ENCODE measurements at places on chromosomes 11 and 22. TPM values are rescaled to one million over a fixed set of nuclear protein-coding genes. Genes with fewer than 3 reads are reported as not detected.

DNA sequence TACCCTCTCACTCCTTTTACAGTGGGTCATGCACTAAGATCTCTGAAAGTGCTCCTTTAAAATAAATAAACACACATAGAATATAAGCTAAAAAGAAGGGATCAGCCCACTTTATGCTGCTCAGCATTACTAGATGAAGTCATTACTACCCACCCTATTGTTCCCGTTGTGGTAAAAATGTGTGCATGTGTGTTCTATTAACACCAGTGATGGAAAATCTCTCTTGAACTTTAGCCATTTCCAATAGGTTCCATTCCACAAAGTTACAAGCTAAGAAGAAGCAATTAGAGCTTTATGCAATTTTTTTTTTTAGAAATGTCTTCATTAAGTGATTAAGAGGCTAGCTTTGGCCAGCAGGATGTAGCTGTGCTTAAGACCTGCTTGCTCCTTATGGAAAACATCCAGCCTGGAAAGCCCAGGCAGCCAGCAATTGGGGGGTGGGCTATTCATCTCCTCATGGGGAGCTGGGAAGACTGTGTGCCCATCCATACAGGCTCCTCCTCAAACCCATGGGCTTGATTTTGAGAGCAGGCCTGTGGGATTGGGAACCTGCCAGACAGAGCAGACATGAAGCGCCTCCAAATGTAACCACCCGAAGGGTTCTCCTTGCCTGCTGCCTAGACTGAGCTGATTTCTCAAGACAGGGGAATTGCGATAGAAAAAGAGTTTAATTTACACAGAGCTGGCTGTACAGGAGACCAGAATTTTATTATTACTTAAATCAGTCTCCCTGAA is 92.9 kb upstream of the PARVA start:
- peak; percentile 79 for DNase-seq

Gene LARGE2
- not detected for total RNA-seq

Gene B4GALNT4
- total RNA-seq, result not detected

DNA sequence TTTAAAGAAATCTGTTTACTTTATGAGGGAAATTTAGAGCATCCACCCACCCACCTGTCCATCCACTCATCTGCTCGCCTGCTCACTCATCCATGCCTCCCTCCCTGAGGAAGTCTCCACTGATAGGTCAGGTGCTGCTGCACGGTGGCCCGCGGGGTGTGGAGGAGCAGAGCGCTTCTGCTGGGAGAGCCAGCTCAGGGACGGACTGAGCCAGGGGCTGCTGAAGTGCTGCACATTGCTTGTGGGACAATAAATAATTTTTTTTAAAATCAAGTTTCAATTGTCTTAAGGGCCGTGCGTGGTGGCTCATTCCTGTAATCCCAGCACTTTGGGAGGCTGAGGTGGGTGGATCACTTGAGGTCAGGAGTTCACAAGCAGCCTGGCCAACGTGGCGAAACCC is 148.9 kb downstream of the TBC1D22A start:
- no peak for DNase-seq

DNA sequence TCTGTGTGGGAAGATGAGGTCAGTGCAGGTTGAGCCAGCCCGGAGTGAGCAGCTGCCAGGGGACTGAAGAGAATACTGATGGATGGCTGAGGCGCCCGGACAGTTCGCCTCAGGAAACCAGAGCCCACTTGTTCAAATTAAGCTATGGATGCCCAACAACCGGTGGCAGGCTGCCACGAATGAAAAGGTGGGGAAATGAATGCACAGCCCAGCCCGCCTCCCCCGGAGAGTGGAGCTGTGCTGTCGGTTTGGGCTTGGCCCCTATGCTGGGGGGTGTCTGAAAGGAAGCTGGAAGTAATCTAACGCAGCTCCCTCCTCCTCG is 21.9 kb downstream of the HSPA8 start:
- DNase-seq, result no peak

GRCh38 chr11:11044137-11044855 is 186.4 kb upstream of the ZBED5 start:
- no peak for DNase-seq

Gene PIH1D2
- 6.4 TPM for total RNA-seq

GRCh38 chr11:73206801-73207200 is 11.3 kb upstream of the P2RY2 start:
- DNase-seq, result no peak

DNA sequence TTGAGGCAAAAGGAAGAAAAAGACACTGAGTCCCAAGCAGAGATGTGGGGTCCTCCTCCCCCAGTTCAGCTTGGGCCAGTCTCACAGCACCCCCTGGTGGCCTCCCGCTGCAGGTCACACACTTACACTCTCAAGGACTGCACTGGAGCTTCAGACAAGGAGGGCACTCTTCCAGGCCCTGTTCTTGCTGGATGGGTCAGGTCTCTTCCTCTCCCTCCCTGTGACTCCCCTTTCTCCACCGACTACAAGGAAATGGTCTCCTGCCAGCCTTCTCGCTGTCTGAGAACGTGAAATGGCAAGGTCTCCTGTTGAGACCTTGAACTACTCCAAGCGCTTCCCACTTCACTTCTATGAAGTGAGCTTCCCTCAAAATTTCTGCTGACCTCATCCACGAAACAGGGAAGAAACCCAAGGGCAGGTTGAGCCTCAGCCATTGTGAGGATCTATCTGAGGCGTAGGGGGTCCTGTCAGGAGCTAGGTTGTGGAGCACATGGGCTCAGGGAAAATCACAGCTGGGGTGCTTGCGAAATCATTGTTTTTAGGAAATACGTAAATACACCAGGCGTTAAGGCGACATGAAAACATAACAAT is 11.2 kb upstream of the IGLL1 start:
- peak; percentile 33 for DNase-seq

GRCh38 chr11:120289426-120289825 is 35.7 kb upstream of the TLCD5 start:
- no peak for DNase-seq

DNA sequence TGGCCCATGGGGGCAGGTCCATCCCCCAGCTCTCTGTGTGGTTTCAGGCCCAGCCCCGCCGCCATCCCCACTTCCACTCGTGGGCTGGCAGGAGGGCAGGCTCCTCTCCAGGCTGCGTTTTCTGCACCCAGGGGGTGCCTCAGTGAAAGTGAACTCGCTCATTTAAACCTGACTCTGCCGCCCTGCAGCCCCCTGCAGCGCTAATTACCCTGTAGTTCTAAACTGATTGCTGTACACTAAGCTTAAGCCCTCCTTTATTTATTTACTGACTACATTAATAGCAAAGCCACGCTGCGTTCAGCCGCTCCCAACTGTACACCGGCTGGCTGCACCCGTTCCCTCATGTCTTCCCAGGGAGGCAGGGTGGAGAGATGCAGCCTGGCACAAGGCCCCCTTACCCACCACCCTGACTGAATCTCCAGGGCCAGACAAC is 36.6 kb upstream of the NNMT start:
- DNase-seq, result no peak

DNA sequence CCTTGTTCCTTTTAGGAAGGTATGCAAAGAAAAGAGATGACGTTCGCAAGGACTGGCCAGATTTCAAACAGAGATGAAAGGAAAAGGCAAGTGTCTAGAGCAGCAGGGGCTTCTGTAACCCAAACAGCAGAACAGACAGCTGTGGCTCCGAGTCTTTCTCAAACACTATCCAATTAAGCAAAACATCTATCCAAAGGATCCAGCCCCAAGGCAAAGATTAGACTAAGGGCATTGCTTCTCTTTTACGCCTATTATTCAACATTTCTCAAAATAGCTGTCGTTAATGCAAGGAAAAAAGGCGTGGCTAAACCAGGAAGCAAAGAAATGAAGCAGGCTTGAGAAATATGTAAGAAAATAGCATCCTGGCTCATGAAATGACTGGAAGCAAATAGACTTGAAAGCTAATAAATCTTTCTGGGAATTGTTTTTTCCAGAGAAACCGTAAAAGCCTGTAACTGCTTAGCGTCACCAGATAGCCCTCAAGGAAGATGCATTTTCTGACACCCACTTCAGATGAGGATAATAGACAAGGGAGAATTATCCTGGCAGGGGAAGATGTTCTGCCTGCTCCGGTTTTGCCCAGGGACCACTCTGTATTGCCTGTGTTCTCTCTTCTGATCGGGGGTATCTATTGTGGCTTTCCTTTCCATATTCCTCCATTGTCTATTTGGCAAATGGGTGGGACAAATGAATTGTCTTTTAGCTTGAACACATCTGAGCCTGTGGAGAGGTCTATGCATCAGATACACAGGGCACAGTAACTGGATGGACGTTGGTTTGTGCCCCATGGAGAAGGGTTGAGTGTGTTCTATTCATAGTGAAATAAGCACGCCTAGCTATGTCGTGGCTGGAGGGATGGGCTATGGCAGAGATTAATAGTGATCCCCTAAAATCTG is 20.2 kb downstream of the C11orf96 start:
- DNase-seq, result no peak

Gene AMBRA1
- 10.3 TPM for total RNA-seq

DNA sequence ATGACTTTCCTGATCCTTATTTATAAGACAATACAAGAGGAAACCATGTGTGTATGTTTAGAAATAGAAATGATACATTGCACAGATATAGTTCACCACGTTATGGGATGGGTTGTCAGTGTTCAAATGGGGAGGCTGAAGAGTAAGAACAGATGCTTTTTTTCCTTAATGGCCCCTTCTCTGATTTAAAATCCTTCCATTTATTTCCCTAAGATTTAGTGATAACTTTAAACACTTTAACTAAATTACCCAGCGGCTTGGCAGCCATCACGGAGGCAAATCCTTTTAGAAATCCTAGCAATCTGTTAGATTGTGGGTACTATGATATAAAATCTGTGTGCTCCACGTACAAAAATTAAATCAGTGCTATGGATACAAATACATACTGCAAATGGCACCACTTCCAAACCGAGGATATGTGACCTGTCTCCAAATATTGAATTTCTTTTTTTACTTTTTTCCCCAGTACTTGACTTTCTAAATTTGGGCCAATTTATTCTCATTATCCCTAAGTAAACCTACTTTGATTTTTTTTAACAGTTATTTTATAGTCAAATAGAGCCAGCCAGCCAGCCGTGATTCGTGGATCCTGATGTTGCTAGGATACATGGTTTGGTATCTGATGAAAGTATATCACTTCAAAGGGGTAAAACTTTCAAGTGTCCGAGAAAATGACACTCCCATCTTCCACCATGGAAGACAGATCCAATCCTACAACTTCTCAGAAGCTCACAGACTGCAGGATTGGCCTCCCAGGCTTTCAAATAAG is 46.1 kb downstream of the BDNF start:
- DNase-seq, result no peak

GRCh38 chr11:27525824-27526516 is 19.4 kb upstream of the LIN7C start:
- DNase-seq, result no peak

Gene PRR33
- total RNA-seq, result not detected

GRCh38 chr11:68302670-68303069 is 9.7 kb upstream of the LRP5 start:
- peak; percentile 62 for DNase-seq

Measured in RPMI7951 (cell line).